ENCODE measurements at places on chromosomes 11 and 22.
A peak's percentile ranks its signal among the peaks of the same experiment; 100 is the strongest.

GRCh38 chr11:66172146-66172545 is 96.3 kb upstream of the RAB1B start:
- DNase-seq, result no peak

DNA sequence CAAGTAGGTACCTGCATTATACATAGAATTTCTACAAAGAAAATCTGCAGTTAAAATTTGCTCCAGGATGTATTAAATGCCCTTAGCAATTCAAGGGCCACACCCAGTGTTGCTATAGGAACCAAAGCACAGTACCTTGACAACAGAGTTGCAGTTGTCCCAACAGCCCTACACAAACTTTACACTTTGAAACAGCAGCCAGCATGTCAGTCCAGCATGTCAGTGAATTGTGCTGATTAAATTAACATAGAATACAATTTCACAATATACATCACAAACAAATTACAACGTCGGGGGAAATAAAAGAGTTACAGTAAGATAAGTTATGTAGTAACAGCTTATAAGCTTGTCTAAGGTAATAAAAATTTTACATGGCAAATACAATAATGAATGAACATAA is 389.2 kb downstream of the SOX6 start:
- peak; percentile 75 for DNase-seq

GRCh38 chr11:61893981-61894380 is 2.6 kb upstream of the FADS3 start:
- DNase-seq, result no peak

- DNase-seq, result no peak
Observed at GRCh38 chr11:118618991-118619375, 11.6 kb downstream of the PHLDB1 start.

- no peak for DNase-seq
Observed at GRCh38 chr11:91707652-91708482, 516.8 kb upstream of the FAT3 start.

DNA sequence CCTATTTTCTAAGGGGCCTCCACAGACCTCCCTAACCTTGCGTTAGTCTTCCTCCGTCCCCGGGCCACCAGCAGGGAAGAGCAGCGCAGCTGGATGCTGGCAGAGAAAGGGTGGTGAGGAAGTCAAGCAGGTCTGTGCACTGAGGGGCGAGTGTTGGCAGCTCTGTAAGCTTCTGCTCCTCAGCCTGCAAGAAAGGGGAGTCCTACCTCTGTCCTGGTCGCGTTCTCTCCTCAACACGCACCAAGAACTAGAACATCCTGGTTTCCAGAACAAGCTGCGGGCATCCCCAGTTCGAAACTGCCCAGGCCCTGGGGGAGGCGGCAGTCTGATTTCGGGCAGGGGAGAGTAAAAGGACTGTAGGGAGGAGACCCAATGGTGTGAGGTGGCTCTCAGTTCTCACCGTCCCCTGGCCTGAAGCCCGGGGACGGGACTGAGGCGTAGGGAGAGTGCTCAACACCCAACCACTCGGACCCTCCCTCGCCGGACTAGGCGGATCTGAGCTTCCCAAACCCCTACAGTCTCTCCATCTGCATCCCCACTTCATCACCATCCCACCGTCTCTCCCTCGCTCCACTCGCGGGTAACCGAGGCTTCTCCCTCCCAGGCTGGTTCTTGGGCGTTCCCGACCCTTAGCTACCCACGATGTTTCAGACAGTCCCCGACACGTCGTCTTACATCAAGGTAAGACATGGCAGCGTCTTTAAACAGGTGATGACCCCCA is 7.7 kb upstream of the FLI1 start:
- no peak for DNase-seq

DNA sequence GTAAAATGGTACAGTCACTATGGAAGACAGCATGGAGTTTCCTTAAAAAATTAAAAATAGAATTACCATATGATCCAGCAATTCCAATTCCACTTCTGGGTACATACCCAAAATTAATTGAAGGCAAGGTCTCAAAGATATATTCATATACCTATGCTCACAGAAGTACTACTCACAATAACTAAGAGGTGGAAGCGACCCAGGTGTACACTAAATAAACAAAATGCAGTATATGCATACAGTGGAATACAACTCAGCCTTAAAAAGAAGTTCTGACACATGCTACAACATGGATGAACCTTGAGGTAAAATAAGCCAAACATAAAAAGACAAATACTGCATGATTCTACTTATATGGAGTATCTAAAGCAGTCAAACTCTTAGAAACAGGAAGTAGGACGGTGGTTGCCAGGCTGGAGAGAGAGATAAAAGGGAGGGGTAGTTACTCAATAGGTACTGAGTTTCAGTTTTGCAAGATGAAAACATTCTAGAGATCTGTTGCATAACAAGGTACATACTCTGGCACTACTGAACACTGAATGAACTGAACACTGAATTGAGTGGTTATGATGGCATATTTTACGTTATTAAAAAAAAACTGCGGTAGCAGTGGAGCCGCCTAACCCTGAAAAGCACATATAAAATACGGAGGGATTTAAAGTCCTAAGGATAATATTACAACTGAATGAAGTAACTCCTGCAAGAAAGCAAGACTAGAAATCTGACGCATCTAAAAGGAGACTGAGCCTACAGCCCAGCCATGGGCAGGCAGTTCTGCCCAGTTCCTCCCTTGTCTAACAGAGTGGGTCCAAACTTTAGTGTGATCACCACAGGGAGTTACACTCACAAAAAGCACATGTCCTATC is 12.8 kb downstream of the DGCR2 start:
- no peak for DNase-seq

- DNase-seq, result no peak
Observed at GRCh38 chr22:47187176-47187957, 424.9 kb downstream of the TBC1D22A start.

- no peak for DNase-seq
Observed at GRCh38 chr22:28830441-28830840, 30.1 kb upstream of the XBP1 start.

DNA sequence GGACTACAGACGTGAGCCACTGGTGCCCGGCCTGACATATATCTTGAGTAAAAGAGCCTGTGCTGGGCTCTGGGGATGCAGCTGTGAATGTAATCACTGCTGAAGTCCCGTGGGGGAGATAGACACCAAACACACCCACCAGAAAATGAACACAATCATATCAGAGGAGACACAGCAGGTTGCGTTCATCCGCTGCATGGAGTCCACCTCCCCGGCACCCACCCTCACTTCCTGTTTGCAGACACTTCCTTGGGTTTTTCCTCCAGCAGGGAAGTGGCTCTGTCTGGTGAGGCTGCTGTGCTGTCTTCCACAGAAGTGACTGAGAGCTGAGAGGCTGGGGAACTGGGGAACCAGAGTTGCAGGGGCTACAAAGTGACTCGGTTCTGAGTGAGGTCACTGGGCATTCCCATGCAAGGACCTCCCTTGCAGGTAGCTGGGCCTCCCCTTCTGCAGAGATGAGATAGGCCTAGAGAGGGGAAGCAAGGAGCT is 7.2 kb downstream of the MICALL1 start:
- no peak for DNase-seq

DNA sequence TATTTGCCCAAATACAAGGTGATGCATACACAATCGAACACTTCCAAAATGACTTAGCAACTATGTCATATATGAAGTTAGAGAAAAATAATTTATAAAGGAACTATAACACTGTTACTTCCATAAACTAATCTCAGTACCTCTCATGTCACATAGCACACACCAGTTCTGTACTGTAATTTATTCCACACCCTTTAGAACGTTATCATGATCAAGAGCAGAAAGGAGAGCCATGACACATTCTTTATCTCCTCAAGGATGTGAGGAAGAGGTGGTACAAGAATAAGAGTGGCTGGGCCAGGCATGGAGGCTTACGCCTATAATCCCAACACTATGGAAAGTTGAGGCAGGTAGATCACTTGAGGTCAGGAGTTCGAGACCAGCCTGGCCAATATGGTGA is 31.1 kb downstream of the PICALM start:
- DNase-seq, result no peak

Measured in NCI-H774 (cell line).